Stimulated activated CD8-positive, alpha-beta memory T cell treated with anti-CD3 and anti-CD28 coated beads, Interleukin-2, amount 100 ng/mL, for 1 hour (primary cell): ENCODE measurements at places on chromosomes 12 and 14.

GRCh38 chr12:79546466-79547043 lies 144.2 kb downstream of the PAWR start:
- DNase-seq: no peak

DNA sequence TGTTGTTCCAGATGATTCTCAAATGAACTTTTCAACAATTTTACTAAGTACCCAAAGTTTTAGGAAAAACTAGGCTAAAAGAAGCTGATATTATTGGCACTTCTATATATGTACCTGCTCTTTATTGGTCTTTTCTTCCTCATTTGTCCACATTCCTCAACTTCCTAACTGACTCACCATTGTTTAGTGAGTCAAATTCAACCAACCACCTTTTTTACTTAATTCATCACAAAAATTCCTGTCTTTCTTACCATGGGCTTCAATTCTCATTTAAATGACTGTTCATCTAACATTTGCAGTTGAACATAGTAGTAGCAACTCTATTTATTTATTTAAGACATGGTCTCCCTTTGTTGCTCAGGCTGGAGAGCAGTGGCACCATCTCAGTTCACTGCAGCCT lies 47.6 kb upstream of the SLC2A13 start:
- no peak for DNase-seq

GRCh38 chr14:95533391-95533821 lies 1.4 kb upstream of the GLRX5 start:
- DNase-seq: no peak

DNA sequence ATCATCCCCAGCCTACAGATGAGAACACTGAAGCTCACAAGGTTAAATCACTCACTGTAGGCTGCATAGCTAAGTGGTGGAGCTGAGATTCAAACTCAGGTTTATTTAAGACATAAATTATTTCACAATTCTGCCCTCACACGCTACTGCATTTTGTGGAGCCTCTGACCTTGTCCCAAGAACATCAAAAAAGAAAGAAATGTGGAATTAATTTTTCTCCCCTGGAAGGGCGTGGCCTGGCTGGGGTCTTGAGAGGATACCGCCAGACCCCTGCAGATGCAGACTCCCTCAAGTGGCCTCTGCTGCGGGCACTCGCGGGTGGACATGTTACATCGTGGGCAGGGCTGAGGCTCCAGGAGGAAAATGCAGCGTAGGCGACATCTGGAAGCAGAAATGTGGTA lies 40.6 kb downstream of the LTBP2 start:
- no peak for DNase-seq

DNA sequence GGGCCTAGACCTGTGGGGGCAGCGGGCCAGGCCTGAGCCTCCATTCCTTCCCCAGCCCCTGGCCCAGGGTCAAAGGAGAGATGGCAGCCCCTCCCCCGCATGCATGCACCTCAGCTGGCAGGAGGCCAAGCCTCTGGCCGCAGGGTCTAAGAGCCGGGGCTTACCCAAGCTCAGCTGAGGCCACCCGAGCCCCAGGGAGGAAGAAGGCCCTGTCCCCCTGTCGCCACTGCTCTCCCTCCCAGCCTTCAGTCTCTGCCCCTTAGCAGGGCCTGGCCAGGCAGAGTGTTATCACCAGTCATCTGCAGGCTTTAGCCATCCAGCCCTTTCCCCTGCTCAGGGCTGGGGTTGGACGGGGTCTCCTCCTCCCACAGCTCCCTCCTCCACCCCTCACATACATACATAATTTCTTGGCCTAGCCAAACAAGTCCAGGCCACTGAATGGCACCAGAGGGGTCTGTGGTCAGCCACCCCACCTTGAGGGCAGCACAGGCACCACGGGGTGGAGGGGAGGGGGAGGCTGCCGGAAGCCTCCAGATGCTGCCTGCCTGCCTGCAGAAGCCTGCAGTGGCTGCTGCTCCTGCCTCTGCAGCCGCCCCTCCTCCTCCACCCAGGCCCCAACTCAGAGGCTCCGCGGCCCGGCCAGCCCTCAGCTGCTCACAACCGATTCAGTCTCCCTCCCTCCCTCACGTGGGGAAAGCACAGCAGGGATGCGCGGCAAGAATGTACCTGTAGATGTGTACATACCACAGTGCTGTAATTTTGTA lies 22.8 kb downstream of the RAB35 start:
- no peak for DNase-seq

DNA sequence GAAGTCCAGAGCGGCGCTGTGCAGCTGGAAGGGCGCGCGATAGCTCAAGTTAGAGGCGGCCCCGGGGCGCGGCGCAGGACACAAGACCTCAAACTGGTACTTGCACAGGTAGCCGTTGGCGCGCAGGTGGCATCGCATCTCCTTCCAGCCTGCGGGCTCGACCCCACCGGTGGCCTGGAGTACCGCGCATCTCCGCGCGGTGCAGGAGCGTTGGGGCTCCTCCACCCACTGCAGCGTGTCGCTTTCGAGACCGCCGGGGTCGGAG lies 553 bp downstream of the CLEC14A start:
- DNase-seq: no peak

- DNase-seq: no peak
These were observed 1100.2 kb downstream of the FSCB start for GRCh38 chr14:43406931-43407330.

DNA sequence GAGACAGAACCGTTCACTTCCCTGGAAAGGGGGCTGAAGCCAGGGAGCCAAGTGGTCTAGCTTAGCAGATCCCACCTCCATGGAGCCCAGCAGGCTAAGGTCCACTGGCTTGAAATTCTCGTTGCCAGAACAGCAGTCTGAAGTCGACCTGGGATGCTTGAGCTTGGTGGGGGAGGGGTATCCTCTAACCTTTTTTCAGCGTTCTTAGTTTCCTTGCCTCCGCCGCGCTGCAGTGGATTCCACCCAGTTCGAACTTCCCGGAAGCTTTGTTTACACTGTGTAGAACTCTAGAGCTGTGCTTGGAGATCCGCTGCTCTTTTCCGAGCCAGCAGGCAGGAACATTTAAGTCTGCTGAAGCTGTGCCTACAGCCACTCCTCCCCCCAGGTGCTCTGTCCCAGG lies 45.2 kb upstream of the FKBP4 start:
- no peak for DNase-seq

DNA sequence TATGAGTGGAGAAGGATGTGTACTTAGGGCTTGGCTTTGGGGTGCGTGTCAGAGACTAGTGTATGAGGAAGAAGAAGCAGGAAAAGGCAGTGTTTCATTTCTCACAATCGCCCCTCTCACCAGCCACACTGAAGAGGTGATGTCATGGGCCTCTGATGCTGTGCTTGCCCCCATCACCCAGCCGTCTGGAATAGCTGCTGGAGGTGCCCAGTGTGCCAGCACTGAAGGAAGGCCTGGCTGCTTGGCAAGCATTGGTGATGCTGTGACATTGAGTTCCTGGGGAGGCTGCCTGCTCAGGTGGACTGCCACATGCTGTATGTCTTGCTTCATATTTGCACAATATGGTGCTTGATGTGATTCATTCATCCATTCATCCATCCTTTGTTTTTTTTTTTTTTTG lies 56.2 kb downstream of the CRADD start:
- no peak for DNase-seq
